Pons (tissue), 1 donor: ENCODE measurements at places on chromosomes 13 and 19.
A peak's percentile ranks its signal among the peaks of the same experiment; 100 is the strongest.

DNA sequence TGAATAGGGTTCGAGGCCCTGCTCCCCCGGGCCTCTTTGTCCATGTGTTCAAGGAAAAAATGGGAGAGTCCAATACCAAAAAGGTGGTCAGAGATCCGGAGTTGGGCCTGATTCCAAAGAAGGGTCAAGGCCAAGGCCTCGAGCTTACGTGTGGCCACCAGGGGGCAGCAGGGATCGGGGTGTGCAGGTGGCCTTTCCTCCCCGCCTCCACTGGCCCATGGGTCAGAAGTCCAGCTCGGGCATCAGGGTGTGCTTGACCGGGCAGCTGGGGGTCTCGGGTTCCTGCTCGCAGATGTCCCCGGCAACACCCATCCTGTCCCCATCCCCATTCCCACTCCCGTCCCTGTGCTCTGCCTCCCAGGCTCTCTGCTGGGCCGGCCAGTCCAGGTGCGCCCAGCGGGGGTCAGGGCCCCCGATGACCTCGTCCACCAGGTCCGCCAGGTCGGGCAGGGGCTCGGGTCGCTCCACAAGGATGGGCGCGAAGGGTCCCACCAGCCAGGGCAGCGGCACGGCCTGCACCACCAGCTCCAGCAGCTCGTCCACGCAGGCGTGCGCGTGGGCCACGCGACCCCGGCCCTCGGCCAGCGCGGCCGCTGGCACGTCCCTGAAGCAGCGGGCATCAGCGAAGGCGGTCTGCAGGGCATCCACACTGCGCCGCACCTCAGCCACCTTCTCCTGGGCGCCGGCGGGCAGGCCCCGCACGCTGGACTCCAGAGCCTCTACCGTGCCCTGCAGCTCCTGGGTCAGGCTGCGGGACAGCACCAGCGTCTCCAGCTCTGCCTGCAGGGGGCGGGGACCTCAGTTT is 5.2 kb upstream of the PLIN4 start:
- DNase-seq = peak; percentile 11

- DNase-seq = no peak
These were observed 3.8 kb downstream of the PRTN3 start for GRCh38 chr19:844546-844971.

DNA sequence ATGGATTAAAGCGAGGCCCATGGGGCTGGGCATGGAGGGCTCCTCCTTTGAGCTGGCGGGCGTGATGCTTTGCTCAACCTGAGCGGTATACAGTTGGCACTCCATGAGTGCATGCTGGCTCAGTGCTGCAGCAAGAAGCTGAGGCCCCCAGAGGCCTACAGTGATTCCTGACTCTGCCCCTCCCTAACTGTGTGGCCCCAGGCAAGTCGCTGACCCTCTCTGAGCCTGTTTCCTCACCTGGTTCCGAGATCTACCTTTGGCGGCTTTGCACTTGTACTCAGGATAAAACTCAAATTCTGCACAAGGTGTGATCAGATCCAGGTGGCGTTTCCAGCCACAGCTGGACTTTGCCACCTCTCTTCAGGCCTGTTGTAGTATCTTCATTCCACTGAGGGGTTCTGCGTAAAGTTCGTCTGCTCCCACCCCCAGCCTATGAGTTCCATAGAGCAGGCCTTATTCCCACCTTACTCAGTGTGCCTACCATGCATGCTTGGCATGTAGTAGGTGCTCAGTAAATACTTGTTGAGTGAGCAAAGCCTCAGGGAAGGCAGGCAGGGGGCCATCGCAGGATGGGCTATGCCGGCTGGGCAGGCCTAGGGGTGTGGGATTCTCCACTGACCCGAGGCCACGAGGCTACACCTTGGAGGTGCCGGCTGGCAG is 7.9 kb downstream of the LRP3 start:
- no peak for DNase-seq

DNA sequence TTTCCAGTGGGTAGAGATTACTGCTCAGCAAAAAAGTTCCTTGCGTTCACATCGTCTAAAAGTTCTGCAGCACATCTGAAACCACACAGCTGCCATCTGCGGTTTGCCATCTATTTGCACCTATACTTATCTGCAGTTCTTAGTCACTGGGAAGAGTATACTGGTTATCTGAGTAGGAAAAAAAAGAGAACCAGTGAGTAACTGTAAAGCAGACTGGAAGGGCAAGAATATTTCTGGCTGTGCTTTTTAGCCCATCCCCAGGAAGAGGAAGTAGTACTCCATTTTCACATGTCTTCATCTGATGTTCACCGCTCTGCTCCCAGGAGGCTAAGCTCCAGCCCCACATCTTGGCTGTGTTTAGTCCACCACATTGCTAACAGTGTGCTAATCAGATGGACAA is 35.6 kb downstream of the EFNB2 start:
- DNase-seq = no peak

DNA sequence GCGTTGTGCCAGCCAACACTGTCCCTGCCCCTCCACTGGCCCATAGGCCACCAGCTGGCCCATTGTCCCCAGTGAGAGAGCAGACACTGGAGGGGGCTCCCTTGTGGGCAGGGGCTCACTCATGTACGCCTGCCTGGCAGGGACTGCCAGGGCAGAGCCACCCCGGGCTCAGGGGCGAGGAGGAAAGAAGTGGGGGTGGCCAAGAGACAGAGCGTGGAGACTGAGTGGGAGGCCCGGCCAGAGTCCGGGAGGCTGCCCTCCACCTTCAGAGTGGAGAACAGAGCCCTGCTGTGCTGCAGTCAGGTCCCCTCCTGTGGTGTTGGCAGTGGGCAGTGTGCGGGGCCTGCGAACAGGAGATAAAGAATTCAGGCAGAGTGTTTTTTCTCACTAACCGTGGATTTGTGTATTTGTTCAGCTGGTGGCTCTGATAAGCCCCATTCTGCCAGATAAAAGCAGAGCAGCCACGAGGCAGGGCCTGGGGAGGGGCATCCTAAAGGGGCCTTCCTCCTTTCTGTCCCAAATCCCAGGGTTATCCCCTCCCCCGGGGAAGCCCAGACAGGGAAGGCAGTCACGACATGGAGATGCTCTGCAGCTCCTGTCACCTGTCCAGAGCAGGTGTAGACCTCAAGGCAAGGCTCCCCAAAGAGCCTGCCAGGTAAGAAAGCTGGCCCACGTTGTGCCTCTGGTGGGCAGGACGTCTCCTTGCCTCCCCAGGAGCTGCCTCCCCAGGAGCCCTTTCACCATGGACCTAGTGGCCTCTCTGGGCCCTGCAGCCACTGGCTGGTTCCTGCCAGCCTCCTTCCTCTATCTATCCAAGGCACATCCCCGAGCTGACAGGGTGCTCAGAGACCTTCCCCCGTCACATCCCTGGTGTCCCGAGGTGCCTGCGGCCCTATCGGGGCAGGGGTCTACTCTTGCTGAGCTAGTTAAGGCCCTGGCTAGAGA is 33.0 kb downstream of the LYL1 start:
- peak; percentile 32 for DNase-seq

DNA sequence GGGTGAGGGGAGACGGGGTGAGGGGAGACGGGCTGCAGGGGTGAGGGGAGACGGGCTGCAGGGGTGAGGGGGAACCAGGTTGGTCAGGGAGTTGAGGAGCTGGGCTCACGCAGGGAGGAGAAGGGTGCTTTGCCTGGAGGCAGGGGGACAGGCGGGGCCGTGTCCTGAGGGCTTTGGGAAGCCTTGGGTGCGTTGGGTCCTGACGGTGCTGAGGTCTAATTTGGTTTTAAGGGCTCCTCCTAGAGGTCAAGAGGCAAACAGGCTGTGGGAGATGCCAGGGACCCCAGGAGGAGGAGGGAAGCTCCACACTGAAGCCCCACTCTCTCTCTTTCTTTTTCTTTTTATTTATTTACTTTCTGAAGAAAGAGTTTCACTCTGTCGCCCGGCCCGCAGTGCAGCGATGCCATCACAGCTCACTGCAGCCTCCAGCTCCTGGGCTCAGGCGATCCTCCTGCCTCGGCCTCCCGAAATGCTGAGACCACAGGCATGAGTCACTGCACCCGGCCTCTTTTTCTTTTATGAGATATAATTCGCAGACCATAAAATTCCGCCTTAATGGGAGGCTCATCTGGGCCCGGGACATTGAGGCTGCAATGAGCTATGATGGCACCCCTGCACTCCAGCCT is 9.3 kb upstream of the MISP start:
- no peak for DNase-seq
